ENCODE measurements at places on chromosomes 6 and 20. TPM values are rescaled to one million over a fixed set of nuclear protein-coding genes. Genes with fewer than 3 reads are reported as not detected.

The SYCP2 gene
- not detected for total RNA-seq

The HLA-F gene
- 0.78 TPM for total RNA-seq

The RBPJL gene
- total RNA-seq, result not detected

The IPCEF1 gene
- total RNA-seq, result 0.15 TPM

The PNRC1 gene
- 231 TPM for total RNA-seq

The MED23 gene
- total RNA-seq, result 16.8 TPM

- DNase-seq, result no peak
Observed at GRCh38 chr6:1247056-1247455, 64.8 kb upstream of the FOXQ1 start.

- DNase-seq, result no peak
Observed at GRCh38 chr20:15199698-15200097, 862.3 kb upstream of the FLRT3 start.

- DNase-seq, result no peak
Observed at GRCh38 chr6:5180636-5181035, 80.1 kb downstream of the LYRM4 start.

DNA sequence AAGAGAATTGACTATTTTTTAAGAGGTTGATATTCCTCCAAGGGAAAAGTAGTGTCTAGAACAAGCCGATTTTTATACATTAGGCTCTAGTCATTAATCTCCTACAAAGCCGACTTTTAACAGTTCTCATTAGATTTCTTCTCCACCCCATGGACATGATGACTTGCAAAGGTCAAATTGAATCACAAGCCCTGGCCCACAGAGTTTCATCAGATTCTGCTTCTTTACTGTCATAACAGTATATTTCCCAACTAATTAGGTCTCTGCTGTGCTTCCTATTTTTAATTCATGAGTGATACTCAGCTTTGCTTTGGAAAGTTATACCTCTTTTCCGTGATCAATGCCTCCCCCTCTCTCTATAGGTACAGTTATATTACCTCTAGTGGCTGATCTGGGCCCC lies 90.6 kb upstream of the ADGRB3 start:
- DNase-seq, result no peak

- no peak for DNase-seq
Observed at GRCh38 chr20:21234806-21235483, 68.2 kb upstream of the XRN2 start.

- no peak for DNase-seq
Observed at GRCh38 chr6:100449239-100449691, 15.5 kb downstream of the SIM1 start.

DNA sequence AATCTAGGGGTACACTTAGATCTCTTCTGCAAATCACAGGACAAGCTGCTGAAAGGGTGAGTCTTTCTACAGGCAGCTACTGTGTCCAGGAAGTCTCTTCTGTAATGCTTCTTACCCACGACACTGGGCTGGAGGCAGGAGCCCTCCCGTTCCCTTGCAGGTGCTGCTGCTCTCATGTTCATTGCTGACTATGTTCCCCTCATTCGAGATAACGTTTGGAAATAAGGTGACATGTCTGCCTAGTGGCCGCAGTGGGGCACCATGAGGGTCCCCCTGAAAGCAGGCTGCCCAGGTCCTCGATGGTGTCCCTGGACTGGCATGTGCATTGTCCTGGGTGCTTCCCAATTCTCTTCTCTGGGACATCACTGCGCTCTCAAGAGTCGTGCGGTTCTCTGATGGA lies 74.7 kb downstream of the SYNJ2 start:
- no peak for DNase-seq

- DNase-seq, result no peak
Observed at GRCh38 chr20:39853636-39854035, 835.4 kb downstream of the MAFB start.

DNA sequence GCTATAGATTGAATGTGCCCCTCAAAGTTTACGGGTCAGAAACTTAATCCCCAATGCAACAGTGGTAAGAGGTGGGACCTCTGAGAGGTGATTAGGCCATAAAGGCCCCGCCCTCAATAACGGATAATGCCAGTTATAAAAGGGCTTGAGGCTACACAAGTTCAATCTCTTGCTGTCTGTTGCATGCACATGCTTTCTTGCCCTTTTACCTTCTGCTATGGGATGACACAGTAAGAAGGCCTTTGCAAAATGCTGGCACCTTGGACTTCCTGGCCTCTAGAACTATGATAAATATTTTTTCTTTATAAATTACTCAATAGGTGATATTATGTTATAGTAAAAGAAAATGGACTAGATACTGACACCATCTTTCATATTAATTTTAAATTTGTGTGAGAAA lies 806.1 kb downstream of the TENT5A start:
- DNase-seq, result no peak

- DNase-seq, result peak; percentile 85
Observed at GRCh38 chr6:125746731-125747588, 2.5 kb upstream of the HEY2 start.

- DNase-seq, result no peak
Observed at GRCh38 chr6:95596021-95596420, 18.7 kb downstream of the MANEA start.

All from cardiac muscle cell (in vitro differentiated cells and primary cell).